ENCODE measurements at places on chromosomes 2 and 18. TPM values are rescaled to one million over a fixed set of nuclear protein-coding genes. Genes with fewer than 3 reads are reported as not detected.

DNA sequence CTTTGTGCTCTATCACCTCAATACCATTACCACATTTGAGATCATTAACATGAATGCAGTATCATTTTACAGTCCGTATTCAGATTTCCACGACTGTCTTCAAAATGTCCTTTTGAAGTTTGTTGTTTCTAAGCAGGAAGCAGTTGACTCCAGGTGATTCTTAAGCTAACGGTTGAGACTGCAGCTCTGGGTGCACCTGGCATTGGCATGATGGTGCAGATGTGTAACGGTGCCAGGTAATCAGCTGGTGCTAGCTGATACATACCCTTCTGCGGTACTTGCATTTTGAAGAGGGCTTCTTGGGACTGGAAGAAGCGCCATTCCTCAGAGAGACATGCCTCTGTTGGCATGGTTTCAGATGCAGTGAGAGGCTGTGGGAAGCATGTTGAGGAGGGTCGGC lies 19.5 kb downstream of the SIGLEC15 start:
- no peak for DNase-seq

GRCh38 chr2:221077799-221078198 lies 494.3 kb downstream of the EPHA4 start:
- DNase-seq, result no peak

GRCh38 chr18:46712406-46712805 lies 44.4 kb downstream of the ST8SIA5 start:
- DNase-seq, result no peak

GRCh38 chr2:113157118-113157896 lies 16.5 kb upstream of the PSD4 start:
- DNase-seq, result no peak

- no peak for DNase-seq
Observed at GRCh38 chr2:60661073-60661738, 94.9 kb upstream of the PAPOLG start.

ALPG gene
- total RNA-seq, result not detected

CSRNP3 gene
- total RNA-seq, result 3.7 TPM

FABP1 gene
- total RNA-seq, result not detected

- peak; percentile 87 for DNase-seq
Observed at GRCh38 chr2:240568678-240569522, 616 bp downstream of the RNPEPL1 start.

GRCh38 chr2:160417745-160418397 lies 75.7 kb downstream of the RBMS1 start:
- DNase-seq, result no peak

DNA sequence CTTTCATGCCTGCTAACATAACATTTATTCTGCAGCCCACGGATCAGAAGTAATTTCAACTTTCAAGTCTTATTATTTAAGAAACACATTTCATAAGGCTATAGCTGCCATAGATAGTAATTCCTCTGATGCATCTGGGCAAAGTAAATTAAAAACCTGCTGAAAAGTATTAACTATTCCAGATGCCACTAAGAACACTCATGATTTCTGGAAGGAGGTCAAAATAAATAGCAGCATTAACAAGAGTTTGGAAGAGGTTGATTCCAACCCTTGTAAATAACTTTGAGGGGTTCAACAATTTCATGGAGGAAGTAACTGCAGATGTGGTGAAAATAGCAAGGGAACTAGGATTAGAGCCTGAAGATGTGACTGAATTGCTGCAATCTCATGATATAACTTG lies 77.6 kb downstream of the CCDC148 start:
- no peak for DNase-seq

DNA sequence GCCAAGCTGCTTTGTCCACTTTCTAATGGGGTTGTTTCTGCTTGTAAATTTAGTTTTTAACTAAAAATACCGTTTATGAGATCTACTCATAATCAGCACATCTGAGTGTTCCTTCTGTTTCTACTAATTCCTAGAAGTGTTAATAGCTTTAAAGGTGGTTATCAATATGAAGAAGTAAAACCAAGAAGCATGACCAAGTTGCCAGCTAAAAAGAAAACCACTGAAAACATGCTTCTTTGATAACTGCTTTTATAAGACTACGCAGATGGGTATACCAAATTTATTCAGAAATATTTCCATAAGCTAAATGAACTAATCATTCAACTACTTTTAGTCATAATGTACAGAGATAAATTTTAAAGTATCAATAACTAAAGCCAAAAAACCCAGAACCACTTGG lies 101.8 kb downstream of the C2orf74 start:
- DNase-seq, result no peak

SH3BP4 gene
- total RNA-seq, result 51.9 TPM

- DNase-seq, result no peak
Observed at GRCh38 chr2:76296438-76296837, 585.7 kb upstream of the GCFC2 start.

ADAM23 gene
- 19.2 TPM for total RNA-seq

DNA sequence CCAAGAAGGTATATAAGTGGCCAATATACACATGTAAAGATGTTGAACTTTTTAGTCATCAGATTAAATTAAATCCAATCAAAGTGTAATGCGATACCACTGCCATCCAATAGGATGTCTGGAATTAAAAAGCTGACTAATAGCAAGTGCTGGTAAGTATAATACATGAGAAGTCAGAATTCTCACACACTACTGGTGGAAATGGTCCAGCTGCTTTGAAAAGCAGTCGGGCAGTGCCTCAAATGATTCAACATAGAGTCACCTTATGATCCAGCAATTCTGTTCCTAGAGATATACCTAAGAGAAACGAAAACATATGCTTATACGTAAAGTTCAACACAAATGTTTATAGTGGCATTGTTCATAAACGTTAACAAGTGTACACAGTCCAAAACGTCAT lies 124.1 kb upstream of the MYT1L start:
- DNase-seq, result no peak

All from chondrocyte (in vitro differentiated cells).